D341Med (cell line): ENCODE measurements at places on chromosomes 7 and 10.
A peak's percentile ranks its signal among the peaks of the same experiment; 100 is the strongest.

- DNase-seq = no peak
Observed at GRCh38 chr10:43338117-43338516, 33.3 kb upstream of the FXYD4 start.

- no peak for DNase-seq
Observed at GRCh38 chr7:44794331-44794730, 2.1 kb upstream of the PPIA start.

- peak; percentile 4 for DNase-seq
Observed at GRCh38 chr10:11439523-11440053, 171.9 kb downstream of the USP6NL start.

GRCh38 chr7:83148776-83149175 is 13.9 kb downstream of the PCLO start:
- no peak for DNase-seq
